ENCODE measurements at places on chromosomes 11 and 22.
A peak's percentile ranks its signal among the peaks of the same experiment; 100 is the strongest.

DNA sequence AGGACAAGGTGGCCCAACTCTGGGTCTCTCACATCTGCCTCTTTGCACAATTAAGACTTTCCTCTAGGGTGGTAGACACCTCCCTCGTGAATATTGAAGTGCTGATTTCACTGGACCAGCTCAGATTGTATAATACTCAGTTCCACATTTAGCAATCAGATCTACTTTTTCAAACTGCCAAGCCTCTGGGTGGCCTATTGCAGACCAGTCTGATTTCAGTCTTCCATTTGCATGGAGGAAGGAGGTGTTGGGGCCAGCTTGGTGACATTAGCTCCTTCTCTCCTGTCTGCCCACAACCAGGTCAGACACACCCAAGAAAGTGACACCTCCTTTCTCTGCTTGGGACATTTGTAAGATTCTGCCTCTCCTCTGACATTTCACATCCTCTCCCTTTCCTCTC, 78.2 kb downstream of the PPFIBP2 start:
- no peak for DNase-seq

GRCh38 chr11:116190861-116191260, 581.9 kb downstream of the BUD13 start:
- no peak for DNase-seq

- peak; percentile 92 for DNase-seq
Observed at GRCh38 chr11:68998390-68998911, 14.6 kb downstream of the MRGPRF start.

DNA sequence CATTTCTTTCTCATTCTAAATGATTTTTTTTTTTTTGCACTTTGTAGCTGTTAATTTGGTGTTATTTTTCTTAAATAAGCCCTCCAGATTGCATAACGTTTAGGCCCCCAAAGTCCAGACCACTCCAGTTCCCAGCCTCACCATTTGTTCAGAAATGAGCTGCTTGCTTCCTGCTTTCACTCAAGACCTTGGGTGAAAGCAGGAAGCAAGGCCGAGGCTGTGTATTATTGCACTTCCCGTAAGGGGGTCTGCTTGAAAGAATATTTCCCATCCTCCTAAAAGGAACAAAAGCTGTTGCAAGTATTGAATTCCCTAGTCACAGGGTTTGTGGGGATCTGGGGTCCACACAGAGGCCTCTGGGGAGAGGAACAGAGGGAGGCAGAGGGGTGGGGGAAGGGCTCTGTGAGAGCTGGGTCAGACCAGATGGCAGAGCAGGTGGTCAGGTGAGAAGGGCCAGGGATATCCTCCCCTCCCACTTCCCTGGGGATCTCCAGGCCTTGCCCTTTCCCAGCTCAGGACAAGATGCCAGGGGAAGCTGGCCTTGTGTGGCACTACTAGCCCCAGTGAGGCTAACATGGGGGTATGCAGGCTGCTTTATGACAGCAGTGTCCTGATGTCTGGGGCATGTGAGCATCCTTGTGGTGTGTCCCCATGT, 51.6 kb upstream of the MYEOV start:
- DNase-seq = peak; percentile 4

GRCh38 chr22:31613286-31613903, 48.6 kb downstream of the PISD start:
- DNase-seq = no peak

- peak; percentile 17 for DNase-seq
Observed at GRCh38 chr11:16012125-16012751, 344.1 kb downstream of the SOX6 start.

- DNase-seq = no peak
Observed at GRCh38 chr11:108125096-108125495, 3.7 kb downstream of the ACAT1 start.

GRCh38 chr22:17164392-17165024, 5.4 kb upstream of the HDHD5 start:
- peak; percentile 6 for DNase-seq

DNA sequence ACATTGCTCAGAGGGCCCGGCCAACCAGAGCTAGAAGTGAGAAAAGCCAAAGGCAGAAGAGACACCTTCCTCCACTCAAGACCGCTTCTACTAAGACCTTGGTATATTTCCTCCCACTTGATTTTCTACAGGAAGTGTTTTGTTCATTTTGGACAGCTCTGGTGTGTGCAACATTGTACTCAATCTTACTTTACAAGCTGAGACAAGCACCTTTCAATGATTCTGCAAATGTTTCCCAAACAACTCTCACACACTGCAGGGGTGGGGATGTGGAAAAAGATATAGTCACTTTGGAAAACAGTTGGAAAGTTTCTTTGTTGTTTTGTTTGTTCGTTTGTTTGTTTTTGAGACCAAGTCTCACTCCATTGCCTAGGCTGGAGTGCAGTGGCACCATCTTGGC, 15.7 kb downstream of the MYO18B start:
- no peak for DNase-seq

GRCh38 chr22:45284705-45285262, at the start of gene UPK3A:
UPK3A (plus strand) TSS chr22:45284949; CDS start chr22:45285014, 65 bp downstream.
- peak; percentile 46 for DNase-seq

DNA sequence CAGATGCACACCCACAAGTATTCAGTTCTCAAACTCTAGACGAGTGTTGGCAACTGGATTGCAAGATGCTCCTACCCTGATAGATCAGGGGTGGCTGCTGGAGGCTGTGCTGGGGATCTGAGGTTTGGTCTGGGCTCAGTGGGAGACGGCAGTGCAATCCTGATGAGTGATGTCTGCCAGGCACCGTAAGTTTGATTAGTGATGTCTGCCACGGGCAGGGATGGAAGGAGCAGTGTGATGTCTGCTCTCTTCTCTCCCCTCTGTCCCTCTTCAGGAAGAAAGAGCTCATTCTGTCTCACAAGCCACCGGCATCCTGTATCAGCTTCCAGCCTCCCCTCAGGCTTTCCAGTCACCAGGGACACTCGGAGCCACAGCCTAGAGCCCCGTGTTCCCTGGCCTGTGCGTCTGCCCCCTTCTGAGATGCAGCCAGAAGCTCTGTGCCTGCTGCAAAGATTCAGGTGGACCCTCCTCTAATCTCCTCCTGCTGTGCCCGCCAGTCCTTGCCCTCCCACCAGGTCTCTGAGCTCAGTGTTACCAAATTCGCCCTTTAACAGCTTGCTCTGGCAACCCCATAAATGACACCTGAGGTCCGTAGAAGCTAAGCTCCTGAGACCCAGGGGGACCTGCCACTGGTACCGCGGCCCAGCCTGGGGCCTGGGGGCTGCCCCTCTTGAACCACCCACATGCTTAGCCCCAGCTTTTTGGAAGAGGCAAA, 19.9 kb downstream of the TP53I11 start:
- DNase-seq = no peak

DNA sequence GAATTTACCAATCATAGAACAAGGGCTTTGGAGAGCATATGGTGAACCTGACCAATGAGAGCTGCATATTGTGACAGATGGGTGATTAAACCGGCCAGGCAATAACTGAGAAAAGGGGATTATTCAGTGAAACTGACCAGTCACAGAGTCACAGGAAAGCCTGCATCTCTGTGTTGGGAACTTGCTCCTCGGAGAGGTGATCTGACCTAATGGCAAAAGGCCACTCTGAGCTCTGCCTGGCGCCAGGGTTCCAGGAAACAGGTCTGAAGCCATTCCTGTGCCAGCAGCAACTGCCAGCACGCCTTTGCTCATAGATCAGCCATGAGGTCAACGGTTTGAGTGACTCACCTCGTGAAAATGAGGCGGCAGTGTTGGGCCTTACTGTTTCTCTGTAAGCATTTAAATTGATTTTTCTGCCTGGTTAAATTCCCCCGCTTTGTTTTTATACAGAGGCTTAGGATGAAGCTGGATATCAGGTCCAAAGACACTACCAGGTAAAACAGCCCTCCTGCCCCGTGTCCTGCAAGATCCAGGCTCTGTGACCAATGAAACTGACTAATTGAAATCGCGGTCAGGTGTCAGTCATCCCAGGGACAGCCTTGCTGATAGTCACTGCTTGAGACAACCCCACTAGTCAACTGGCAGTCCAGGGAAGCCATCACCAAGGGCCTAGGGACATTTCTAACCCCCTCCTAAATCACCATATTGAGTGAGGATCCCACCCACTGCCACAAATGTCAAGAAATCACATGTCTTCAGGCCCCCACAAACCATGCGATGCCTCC, 35.8 kb upstream of the MYOD1 start:
- peak; percentile 46 for DNase-seq

DNA sequence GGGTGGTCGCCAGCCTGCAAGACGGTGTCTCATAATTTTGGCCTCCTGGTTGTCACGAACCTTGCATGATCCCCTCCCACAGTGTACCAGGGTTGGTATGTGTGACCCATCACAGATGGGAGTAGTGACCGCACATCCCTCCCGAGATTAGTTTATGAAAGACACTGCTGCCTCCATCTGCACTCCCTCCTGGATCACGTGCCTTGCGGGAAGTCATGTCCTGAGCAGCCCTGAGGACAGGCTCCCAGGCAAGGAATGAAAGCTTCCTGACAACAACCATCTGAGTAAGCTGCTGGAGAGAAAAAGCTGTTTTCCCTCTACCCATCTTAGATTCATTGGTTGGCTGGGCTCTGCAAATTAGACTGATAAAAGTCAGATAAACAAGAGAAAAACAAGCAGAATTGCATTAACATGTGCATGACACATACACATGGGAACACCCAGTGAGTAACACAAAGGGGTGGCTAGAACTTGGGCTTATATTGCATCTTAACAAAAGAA, 14.4 kb upstream of the PAMR1 start:
- peak; percentile 4 for DNase-seq

GRCh38 chr11:93329936-93330445, 551 bp upstream of the DEUP1 start:
- peak; percentile 35 for DNase-seq

DNA sequence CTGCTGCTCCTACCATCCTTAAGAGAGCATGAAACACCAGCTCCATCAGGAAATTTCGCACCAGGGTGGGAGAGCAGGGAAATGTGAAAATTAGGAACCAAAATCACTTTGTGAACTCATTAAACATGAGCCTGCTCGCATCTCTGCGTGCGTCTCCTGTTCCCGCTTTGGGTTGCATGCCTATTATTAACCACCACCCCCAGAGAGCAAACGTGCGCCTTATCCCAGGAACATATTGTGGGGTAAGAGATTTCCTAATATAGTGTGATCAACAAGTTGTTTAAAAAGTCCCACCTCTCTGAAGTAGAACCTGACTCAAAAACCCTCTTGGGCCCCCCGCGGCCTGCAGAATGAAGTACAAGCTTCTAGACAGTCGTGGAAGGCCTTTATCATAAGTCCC, 115.0 kb downstream of the TENM4 start:
- DNase-seq = no peak

- DNase-seq = no peak
Observed at GRCh38 chr11:117790279-117790678, 6.7 kb downstream of the DSCAML1 start.

- DNase-seq = peak; percentile 40
Observed at GRCh38 chr11:57643802-57644201, 5.9 kb downstream of the YPEL4 start.

DNA sequence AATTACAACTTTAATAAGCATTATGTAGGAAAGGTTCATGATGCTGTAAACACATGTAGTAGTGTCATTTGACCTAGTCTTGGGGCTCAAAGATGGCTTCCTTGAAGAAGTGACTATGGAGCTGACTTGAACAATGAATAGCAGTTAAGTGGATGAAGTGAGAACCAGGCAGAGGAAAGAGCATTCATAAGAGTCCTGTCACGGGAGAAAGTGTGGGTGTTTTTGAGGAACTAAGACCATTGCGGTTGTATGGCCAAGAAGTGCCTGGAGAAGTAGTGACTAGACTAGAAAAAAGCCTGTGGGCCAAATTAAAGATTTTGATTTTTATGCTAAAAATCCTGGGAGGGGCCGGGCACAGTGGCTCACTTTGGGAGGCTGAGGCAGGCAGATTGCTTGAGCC, 7.2 kb upstream of the IL18BP start:
- DNase-seq = no peak

DNA sequence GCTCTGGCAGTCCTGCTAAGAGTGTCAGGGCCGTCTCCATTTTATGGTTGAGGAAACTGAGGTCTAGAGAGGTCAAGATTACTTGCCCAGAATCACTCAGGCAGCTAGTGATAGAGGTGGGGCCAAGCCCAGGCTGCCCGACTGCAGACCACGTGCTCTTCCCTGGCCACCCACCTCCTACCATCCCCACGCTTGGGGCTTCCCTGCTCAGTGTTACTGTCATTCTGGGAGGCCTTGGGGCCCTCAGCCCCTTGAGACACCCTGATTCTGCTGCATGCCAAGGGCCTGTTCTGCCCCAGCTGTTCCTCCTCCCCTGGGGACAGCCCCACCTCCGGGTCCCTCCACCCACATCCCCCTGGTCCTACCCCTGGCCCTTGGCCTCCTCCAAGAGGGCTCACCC, 17.2 kb upstream of the TAB1 start:
- no peak for DNase-seq

GRCh38 chr11:1340111-1340510, 30.7 kb upstream of the TOLLIP start:
- DNase-seq = no peak

DNA sequence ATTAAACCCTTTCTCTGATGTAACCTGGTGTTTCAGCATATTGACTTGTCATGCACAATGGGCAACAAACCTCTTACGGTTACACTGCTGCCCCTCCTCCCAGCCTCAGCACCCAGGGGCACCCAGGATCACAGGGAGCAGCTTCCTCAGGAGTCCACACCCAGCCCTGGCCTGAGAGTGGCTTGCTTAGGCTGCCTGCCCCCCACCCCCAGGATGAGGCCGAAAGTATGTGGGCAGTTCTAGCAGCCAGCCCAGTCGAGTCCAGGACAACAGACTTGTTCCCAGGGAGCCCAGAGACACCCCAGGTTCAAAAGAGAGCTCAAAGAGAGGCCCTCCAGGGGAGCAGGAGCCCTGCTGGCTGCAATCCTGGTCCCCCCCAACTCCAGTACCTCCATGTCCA, 108.1 kb upstream of the THY1 start:
- no peak for DNase-seq

DNA sequence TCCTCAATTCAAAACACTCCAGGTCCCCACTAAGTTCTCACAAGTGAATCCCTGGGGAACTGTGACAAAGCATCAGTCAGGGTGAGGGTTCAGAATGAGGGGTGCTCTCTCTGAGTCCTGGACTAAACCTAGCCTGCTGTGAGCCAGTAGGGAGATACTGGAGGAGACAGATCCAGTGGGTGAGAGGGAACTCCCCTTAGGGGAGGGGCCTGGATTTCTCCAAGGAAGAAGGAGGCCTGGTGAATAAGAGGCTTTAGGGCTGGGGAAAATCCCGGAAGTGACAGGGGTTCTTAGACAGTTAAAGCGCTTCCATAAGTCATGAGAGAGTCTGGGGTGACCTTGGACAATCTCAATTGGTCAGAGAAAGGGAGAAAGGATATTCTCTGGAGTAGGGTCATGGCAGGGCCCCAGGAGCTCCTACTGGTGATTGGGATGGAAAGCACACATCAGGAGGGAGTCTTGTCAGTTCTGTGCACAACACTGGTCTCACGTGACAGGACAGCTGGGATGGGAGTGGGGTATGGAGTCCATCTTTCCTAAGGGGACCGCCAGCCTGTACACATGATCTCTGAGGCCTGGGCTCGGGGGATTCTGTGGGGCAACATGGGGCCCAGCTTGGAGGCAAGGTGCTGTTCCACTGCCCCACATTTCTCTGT, 1.5 kb downstream of the TBC1D10A start:
- peak; percentile 93 for DNase-seq

DNA sequence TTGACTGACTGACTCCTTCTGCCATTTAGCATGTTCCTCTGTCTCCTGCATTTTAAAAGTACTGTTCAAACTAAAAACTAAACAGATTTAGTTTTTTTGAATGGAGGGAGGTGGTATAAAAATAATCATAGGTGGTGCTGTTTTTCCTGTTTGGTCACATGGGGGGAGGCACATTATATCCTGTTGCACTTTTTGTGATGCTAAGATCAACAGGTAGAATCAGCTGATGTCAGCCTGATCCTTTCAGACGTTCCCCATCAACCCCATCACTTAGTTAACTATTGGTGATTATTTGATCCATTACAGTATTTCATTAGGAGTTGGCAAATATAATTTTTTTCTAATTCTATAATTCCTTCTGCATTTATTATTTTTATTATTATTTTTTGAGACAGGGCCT, 5.1 kb upstream of the OSBP2 start:
- DNase-seq = no peak

Data from NCI-H82 (cell line).